ENCODE measurements at places on chromosomes 6 and 20.

GRCh38 chr6:42451333-42452170 lies at the start of gene TRERF1:
Gene TRERF1 (minus strand): TSS chr6:42451926. CDS start chr6:42269590, 182,336 bp downstream.
- DNase-seq: no peak

DNA sequence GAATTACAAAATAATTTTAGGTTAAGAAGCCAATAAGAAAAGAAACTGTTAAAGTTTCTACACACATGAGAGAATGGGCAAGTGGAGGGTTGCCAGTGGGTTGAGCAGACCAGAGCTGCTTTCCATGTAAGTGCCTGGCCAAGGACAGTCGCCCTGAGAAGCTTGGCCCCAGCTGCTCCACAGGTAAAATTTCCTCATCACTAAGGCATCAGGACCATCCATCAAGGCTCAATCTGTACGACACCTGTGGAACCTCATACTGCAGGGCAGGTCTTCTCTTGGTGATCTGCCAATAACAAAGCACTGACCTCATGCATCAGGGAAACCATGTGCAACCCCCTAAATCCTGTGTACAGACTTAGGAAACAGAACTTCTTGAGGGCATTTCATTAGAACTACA lies 115.4 kb downstream of the INSM1 start:
- no peak for DNase-seq

DNA sequence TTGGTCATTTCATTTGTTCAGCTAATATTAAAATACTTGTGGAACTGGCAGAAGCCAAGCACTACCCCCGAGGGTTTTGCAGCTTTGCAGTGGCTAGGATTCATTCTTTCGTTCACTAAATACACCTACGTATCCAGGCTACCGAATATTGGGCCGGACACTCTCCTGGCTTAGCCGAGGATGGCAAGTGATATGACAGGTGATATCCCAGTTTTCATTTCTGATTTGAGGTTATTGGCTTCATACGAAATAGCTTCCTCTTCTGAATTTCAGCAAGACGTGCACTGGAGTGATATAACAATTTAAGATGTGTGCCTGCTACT lies 536 bp upstream of the MTFR2 start:
- no peak for DNase-seq

- no peak for DNase-seq
Measured at GRCh38 chr6:119565893-119566292, 216.3 kb upstream of the MAN1A1 start.

DNA sequence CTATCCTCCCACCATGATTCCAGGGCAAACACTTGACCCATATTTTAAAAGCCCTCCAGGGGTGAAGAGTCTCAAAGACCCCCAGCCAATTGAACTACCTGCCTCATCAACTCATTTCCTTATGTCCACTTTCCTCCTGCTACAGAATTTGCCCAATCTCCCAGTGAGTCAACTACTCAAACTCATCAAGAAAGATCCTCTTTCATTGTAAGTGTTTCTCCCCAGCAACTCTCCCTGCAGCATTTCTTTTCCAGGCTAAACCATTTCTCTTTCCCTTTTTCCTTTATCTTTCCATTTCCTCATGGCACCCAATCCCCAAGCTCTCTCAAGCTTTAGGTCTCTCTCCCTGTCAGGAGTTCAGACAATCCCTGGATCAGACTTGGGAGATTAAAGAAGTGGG lies 1.5 kb downstream of the DLK2 start:
- no peak for DNase-seq

GRCh38 chr6:67888546-67888885 lies 746.6 kb upstream of the ADGRB3 start:
- DNase-seq: no peak

DNA sequence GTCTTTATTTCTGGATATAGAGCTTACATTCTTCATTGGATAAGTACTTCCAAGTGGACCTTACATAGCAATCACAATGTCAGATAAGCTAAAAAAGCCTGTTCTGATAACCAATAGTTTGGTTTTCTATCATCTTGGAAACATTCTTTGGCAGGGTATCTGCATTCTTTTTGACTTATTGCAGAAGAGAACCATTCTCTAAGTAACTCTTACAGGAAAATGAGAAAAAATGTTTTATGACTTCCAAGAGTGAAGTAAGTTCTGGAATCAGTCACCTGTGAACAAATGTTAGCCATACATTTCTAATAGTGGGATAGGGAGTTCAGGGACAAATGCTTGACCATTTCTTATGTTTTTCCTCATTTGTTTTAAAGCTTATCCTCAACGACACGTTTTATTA lies 564.0 kb downstream of the CD109 start:
- DNase-seq: no peak

GRCh38 chr6:40398810-40399477 lies 188.2 kb downstream of the LRFN2 start:
- DNase-seq: no peak

- DNase-seq: no peak
Measured at GRCh38 chr6:26375270-26375669, 7.6 kb upstream of the BTN2A2 start.

- DNase-seq: no peak
Measured at GRCh38 chr20:25221592-25222460, 26.1 kb upstream of the PYGB start.

Data from amygdala (tissue), 56 donors.